ENCODE measurements at places on chromosomes 5 and 9. TPM values are rescaled to one million over a fixed set of nuclear protein-coding genes. Genes with fewer than 3 reads are reported as not detected.

PPP1R26 gene
- 14.8 TPM for total RNA-seq

SVEP1 gene
- total RNA-seq = 5.1 TPM

DNA sequence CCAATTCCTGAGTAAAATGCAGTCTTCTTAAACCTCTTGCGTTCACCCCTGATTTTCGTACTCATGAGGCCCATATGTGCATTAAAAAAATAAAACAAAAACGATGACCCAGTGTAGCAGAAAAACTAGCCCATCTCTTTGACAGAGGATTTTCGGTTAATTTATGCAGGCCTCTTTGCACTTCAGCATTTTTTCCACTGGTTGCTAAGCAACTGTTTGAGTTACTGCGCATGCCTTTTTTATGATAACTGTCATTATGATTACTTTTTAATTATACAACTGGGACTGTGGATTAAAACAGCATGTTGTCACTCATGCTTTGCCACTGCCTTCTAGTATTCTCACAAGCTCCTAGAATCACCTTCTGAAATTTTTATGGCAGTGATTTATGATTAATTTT, 165.0 kb downstream of the SMARCA2 start:
- no peak overlapping the region for H3K27ac ChIP-seq

- no peaks in the 10 kb centered on the region for H3K27me3 ChIP-seq
- no peak overlapping the region for H3K27ac ChIP-seq
- H3K4me3 ChIP-seq = no peak overlapping the region
- no peaks in the 10 kb centered on the region for H3K36me3 ChIP-seq
- no peak for DNase-seq
These were observed 26.3 kb upstream of the TENT4A start for GRCh38 chr5:6686915-6687409.

- no peak for DNase-seq
- no peaks in the 10 kb centered on the region for H3K27me3 ChIP-seq
- no peaks in the 10 kb centered on the region for H3K36me3 ChIP-seq
- H3K27ac ChIP-seq = no peak overlapping the region
These were observed 199.0 kb downstream of the DTWD2 start for GRCh38 chr5:118789366-118789765.

GRCh38 chr9:1939926-1940368, 75.2 kb upstream of the SMARCA2 start:
- no peak for DNase-seq
- H3K27ac ChIP-seq = no peak overlapping the region
- H3K27me3 ChIP-seq = no peaks in the 10 kb centered on the region
- H3K36me3 ChIP-seq = no peaks in the 10 kb centered on the region
- no peak overlapping the region for H3K4me3 ChIP-seq
- H3K4me1 ChIP-seq = no peaks in the 10 kb centered on the region

GRCh38 chr5:140631036-140631417, 1.9 kb downstream of the CD14 start:
- no peaks in the 10 kb centered on the region for H3K27me3 ChIP-seq
- H3K4me3 ChIP-seq = no peak overlapping the region
- DNase-seq = no peak
- H3K27ac ChIP-seq = no peak overlapping the region

GRCh38 chr9:89376286-89376685, 58.0 kb downstream of the SECISBP2 start:
- H3K4me1 ChIP-seq = no peaks in the 10 kb centered on the region
- no peak overlapping the region for H3K27ac ChIP-seq
- H3K27me3 ChIP-seq = no peaks in the 10 kb centered on the region
- no peak for DNase-seq
- no peak overlapping the region for H3K4me3 ChIP-seq

GRCh38 chr9:84123648-84124406, 143.2 kb downstream of the RMI1 start:
- H3K4me3 ChIP-seq = no peak overlapping the region
- no peak overlapping the region for H3K27ac ChIP-seq
- peaks cover 5% of the 10 kb centered on the region for H3K4me1 ChIP-seq
- H3K36me3 ChIP-seq = no peaks in the 10 kb centered on the region
- H3K27me3 ChIP-seq = no peaks in the 10 kb centered on the region

Data from ovary (tissue), 10 donors.